Ecto neural progenitor cell (in vitro differentiated cells): ENCODE measurements at places on chromosomes 13 and 19.
A peak's percentile ranks its signal among the peaks of the same experiment; 100 is the strongest.

DNA sequence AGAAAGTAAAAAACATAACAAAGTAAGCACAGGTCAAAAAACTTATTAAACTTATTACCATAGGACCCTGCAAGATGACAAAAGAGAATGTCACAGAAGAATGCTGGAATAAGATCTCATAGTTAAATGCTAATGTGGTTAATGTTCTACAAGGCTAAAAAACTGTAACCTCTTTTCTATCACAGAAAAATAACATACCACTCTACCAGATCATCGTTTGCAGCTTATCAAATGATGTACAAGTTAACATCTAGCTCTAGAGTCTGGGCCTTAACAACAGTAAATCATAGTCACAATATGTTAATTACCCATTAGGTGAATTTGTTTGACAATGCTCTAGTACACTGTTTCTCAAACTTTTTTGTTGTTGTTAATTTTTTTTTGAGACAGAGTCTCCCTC lies 53.0 kb downstream of the NUFIP1 start:
- no peak for DNase-seq

- peak; percentile 96 for DNase-seq
These were observed at the start of gene PPP6R1 for GRCh38 chr19:55258828-55259539. Gene PPP6R1, minus strand, starts transcription at chr19:55259017. Its CDS starts 11,914 bp downstream, at chr19:55247103.

DNA sequence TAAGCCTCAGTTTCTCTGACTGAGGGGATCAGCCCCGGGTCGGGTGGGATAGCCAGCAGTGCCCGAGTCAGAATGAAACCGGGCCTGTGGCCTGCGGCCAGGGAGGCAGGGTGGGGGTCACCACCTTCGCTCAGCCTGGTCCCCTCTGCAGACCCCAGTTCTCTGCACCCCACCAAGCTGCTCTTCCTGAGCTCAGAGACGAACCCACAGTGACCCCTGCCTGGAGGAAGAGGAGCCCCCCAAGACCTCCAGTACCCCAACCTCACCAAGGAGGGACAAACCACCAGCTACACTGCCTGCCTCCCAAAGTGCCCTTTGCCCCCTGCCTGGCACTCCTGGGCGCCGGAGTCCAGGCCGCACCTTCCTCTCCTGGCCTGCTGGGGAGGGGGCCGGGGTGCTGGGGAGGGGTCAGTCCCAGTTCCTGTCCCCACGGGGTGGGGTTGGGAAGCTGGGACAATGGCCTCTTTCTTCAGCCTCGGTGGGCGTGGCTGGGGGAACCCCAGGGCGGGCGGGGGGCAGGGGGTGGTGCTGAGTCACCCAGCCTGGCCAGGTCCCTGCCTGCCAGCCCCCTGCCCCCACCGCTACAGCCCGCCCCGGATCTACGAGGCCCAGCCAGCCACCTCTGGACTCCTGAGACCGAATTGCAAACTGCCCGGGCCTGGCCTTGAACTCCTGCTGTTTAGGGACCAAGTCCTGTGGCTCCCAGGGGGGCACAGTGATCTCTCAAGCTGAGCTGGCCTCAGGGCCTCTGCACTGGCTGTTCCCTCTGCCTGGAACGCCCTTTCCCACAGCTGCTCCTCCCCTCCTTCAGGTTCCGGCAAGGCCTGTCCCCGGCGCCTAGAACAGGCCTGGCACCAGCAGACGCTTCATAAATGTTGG lies 14.3 kb downstream of the ZBTB7A start:
- no peak for DNase-seq

DNA sequence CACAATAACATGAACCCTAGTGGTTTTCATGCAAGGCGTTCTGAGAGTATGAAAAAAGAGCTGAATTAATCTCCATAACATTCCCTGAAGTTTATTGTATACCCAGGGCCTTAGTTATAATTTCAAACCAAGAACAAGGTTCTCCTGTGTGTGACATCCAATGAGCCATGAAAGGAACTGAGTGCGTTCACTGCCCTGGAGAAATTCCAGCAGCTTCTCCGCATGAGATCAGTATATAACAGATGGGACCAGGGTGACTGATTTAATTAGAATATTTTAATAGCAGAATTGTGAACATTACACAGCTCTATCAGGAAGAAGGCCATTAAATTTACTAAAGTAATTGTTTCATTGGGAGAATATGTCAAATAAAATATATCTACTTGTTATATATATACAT lies 1190.5 kb upstream of the SLC10A2 start:
- DNase-seq = no peak

DNA sequence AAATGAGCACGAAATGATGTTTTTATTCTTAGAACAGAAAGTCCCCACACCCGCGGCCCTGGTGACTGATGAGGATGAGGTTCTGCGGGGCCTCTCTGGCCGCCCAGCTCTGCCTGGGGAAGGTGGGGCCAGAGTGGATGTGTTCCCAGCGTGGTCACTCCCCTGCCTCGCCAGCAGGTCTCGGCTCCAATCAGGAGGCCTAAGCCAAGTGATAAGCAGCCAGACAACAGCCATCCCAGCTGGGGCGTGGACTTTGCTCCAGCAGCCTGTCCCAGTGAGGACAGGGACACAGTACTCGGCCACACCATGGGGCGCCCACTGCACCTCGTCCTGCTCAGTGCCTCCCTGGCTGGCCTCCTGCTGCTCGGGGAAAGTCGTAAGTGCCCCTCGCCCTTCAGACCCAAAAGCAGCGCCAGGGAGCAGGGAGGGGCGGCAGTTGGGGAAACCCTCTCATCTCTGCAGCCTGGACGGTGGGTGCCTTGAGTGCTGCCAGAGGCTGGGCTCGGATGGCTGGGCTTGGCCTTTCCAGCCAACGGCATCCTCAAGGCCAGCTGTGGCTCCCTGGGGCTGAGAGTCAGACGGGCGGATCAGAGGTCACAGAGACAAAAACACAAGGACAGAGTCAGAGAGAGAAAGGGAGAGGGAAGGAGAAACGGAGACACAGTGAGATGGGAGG lies at the start of gene F10:
TSS of gene F10 (plus strand) at position 250 of the 676 bp plus-strand sequence. CDS start at position 307, 57 bp downstream.
- peak; percentile 86 for DNase-seq

DNA sequence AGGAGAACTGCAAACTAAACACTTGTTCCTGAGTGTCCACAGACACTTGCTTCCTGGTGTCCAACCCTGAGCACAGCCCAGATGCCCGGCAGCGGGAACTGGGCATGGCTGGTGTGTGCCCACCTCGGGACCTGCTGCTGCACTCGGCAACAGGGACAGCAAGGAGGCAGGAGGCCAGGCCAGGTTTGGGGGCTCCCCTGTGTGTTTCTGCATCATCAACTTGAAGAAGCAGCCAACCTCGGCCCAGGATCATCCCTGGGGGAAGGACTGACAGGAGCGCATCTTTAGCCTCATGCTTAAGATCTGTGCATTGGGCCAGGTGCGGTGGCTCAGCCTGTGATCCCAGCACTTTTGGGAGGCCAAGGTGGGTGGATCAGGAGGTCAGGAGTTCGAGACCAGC lies 35.1 kb upstream of the LDLR start:
- DNase-seq = no peak

DNA sequence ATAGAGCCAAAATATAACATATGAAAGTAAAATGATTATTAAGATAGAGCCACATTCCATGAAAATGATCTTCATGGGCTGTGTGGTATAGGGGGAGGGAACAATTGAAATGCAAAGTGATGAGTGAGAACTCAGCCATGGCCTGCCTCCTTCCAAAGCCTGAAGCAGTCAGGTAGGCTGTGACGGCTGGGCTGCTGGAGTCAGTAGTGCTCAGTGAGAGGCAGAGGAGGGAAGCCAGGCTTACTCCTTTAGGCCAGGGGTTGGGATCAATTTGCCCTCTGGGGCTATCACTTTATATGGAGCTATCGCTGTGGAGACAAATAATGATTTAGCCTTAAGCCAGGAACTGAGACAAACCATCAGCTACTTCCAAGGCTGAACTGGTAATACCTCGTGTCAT lies 654.9 kb downstream of the FGF9 start:
- DNase-seq = no peak

- no peak for DNase-seq
These were observed 12.1 kb upstream of the ZNF254 start for GRCh38 chr19:24074720-24075454.

DNA sequence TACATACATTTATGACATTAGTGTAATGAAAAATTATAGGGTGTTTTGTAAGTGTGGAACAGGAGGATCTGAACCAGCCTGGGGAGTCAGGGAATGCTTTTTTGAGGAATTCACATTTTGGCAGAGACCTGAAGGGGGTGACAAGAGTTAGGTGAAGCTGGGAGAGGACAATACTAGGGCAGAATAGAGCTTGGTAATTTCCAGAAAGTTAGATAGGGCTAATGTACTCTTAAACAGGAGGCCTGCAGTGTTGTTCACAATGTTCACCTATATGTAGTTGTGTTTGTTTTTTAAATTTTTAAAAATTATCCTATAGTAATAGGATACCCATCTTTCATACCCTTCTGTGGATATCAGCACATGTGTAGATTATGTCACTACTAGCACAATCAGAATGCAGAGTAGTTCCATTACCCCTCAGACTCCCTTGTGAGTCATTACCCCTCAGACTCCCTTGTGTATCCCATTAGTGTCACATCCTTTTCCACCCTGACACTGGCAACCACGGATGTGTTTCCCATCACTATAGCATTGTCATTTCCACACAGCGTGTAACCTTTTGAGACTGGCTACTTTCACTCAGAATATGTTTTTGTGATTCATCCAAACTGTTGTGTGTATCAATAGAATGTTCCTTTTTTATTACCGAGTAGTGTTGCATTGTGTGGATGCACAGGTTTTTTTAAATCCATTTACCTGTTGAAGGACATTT lies 43.1 kb downstream of the PCCA start:
- no peak for DNase-seq

DNA sequence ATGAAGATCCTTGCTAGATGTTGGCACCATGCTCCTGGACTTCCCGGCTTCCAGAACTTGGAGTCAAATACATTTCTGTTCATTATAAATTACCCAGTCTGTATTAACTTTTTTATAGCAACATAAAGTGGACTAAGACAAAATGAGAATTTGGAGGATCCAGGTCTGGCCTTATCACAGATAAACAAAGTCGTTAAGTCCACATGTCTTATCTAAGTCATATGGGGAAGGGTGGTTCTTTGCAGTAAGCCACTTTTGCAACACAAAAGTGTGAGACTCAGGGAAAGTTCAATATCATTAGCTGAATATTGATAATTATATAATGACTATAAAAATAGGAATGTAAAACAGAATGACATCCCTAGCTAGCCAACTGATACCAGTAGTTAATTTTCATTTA lies 91.6 kb upstream of the SIAH3 start:
- DNase-seq = no peak

DNA sequence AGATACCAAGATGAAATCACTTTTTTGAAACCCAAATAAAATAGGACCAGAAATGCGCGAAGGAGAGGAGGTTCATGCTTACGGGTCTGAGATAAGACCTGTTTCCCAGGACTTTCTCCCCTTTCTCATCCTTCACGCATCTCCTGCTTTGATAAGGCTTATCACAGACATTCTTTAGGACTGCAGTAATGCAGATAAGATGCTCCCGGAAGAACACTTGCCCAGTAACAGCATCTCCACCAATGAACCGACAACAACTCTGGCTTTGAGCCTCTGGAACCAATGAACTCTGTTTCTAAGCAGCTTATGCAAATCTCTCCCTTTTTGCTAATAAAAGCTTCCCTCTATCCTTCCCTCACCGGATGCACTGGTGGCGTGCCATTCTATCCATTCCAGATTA lies 783.4 kb upstream of the ARGLU1 start:
- DNase-seq = no peak
